ENCODE measurements at places on chromosomes 3 and 15. TPM values are rescaled to one million over a fixed set of nuclear protein-coding genes. Genes with fewer than 3 reads are reported as not detected.

DNA sequence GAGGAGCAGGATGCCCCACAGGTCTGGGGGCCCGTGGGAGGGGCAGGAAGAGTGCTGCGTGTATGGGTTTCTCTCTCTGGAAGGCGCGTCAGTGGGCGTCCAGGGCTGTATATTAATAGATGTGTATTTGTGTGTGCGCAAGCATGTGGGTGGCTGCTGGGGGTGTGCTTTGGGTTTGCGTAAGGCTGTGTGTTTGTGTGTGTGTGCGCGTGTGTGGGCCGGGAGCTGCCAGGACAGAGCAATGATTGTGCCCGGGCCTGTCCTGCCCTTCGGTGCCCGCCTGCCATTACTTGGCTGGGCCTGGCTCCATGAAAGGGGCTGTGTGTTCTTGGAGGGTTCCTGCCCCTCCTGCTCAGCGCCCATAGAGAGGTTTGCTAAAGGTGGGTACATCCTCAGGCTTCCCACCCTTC lies 16.3 kb downstream of the CSPG4 start:
- DNase-seq, result no peak

DNA sequence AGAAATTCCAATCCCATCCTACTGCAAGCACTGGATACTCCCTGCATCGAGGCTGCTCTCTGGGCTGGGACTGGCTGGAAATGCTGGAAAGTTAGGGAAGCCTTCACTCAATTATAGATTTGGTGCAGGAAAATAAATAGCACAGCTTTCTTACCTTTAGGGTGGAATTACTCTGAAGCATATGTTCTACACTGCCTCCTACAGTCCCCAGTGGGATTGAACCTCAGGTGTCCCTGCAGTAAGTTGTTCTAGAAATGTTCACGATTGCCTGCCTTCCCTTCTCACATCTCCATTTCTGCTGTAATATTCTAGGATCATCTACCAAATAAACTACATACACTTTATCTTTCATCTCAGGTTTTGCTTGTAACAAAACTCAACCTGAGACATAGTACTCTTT lies 536.7 kb upstream of the LMCD1 start:
- DNase-seq, result no peak

DNA sequence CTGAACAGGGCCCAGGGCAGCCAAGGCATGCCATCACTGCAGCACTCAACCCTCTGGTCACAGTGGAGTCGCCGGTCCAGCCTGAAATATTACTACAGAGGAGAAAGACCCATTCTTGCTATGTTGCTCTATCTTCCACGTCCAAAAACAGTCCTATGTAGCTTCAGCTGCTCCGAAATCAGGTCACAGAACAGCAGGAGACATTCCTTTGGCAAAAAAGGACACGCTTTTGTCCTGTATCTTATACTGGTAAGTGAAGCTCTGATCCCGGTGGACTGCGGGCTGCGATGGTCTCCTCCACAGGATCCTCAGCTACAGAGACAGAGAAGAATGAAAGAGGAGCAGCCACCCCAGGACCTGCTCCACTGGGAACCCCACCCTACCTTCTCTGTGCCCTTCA lies 17.6 kb downstream of the ELP6 start:
- no peak for DNase-seq

FAM107A gene
- total RNA-seq, result 0.11 TPM

BFSP2 gene
- total RNA-seq, result not detected

DNA sequence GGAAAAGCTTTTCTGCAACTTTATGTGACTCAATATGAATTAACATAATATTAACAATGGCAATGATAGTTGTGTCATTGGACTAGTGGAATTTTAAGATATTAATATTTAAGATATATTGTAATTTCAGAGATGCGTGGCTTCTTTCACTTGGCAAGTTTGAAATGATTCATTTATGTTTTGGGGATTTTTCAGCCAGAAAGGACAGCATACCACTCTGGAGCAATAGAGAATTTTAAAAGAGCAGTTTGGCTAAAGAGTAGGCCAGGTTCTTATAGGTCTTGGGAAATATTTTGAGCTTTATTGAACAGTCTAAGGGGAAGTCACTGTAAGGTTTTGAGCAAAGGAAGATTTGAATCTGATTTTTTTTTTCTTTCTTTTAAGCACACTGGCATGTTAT lies 16.5 kb downstream of the GMPS start:
- DNase-seq, result no peak

- DNase-seq, result no peak
Observed at GRCh38 chr3:30350011-30350410, 256.4 kb upstream of the TGFBR2 start.

- no peak for DNase-seq
Observed at GRCh38 chr15:29636140-29636539, 186.1 kb downstream of the TJP1 start.

GRCh38 chr3:72380193-72380592 lies 468.1 kb downstream of the SHQ1 start:
- DNase-seq, result peak; percentile 15

DNA sequence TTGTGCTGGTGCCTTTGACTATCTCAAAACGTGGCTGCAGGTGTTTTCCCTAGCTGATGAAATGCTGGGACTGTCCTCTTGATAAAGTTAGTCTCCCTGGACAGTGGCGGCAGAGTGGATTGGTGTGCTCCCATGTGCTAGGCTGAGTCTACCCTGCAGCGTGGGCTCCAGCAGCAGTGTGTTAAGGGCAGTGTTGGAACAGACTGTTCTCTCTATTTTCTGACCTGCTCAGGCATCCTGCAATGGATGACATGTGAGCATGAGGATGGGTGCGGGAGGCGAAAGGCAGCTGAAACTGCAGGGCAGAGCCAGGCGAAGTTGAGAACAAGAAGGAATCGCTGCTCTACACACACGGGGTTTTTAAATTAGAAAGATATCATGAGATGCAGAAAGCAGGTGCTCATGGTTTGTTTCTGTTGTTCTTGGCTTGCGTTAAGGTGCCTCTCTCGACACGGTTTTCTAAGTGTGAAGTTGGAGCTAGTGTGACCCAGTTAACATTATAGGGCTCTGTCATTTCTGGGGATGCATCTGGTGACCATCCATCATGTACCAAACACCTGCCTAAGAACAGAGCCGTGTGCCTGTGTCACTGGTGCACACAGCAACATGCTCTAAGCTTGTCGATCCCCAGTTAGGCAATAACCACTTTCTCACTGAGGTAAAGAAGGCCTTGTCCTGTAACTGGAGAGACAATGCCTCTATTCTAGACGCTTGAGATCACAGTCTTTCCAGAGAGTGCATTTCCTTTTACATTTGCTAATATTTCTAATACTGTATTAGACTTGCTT lies 44.3 kb downstream of the SLCO3A1 start:
- DNase-seq, result no peak

- DNase-seq, result no peak
Observed at GRCh38 chr3:140842984-140843649, 98.5 kb upstream of the SLC25A36 start.

DNA sequence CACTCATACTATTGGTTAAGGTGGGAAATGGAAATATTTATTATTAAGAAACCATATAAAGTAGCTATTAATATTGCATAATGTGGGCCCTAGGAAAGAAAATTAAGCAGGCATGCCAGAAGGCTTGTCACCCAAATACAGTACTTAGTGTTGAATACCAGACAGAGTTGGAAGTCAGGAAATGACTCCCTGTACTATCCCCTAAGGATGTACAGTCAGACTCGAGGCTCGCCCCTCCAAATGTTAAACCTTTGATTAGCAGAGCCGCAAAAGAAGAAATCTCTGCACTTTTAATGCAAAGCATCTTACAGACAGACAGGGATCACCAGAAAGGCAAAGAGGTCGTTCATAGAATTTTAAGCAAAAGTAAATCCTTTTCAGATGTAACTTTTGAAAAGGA lies 11.3 kb upstream of the RBSN start:
- no peak for DNase-seq

- no peak for DNase-seq
Observed at GRCh38 chr3:89000886-89001285, 106.5 kb upstream of the EPHA3 start.
